Stimulated activated CD8-positive, alpha-beta memory T cell treated with anti-CD3 and anti-CD28 coated beads, Interleukin-4, amount 100 ng/mL, for 1 hour (primary cell): ENCODE measurements at places on chromosomes 11 and 22.

DNA sequence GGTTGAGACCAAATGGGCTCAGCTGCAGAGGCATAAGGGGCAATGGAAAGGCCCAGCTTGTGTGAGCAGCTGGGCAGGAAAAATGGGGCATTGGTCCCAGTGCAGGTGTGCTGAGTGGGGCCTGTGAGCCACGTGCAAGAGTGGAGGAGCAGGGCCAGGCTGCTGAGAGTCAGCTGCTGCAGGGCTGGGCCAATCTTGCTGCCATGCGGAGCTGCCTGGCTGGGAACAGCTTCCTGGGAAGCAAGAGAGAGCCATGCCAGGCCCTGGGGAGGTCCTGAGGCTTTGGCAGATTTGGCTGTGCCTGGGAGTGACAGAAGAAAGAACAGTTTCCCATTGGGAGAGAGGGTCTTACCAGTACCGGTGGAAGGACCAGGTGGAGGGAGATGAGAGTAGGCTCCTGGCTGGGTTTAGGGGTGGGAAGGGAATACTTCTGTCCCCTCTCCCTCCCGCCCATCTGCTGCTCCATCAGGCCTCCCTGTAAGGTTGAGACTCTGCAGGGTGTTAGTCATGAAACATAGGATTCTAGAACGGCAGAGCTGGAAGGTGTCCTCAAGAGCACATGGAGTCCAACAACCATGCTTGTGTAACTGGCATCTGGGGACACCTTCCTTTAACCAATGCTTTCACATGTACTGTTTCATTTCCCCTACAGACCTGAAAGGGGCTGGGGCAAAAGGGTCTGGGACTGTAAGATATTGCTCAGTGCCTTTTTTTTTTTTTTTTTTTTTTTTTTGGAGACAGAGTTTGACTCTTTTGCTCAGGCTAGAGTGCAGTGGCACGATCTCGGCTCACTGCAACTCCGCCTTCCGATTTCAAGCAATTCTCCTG is 10.4 kb downstream of the SEPTIN3 start:
- DNase-seq = no peak

DNA sequence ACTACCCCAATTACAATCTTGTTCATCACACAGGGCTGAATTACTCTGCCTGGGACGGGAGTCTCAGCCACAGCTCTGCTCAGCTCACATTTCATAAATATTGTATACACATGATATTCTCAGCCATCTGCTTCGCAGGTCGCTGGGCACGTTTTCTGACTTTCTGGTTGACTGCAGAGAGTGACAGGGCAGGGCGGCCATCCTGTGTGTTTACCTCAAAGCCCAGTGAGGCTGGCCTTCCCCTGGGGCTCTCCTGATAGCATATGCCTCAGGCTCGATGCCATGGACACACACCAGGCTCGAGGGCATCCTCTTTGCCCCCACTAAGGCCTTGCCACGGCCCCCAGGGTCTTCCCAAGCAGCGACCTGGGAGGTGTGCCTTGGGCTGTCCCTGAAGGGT is 345.0 kb downstream of the CADM1 start:
- no peak for DNase-seq

DNA sequence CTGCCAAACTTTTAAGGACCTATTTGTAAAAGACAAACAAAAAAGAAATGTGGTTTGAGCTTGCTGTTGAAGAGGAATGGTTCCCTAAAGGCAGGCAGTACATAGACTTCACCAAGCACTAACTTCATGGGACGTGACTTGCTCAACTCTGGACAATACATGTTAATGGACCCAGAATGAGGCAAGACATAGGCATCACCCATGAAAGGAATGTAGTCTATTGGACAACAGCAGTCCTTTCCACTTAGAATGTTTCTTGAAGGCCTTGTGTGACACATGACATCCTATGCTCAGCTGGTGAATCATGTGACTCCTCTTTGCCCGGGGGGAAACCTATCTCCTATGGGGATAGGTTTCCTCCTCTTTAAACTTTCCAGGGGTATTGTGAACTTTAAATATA is 246.4 kb upstream of the BLID start:
- no peak for DNase-seq

DNA sequence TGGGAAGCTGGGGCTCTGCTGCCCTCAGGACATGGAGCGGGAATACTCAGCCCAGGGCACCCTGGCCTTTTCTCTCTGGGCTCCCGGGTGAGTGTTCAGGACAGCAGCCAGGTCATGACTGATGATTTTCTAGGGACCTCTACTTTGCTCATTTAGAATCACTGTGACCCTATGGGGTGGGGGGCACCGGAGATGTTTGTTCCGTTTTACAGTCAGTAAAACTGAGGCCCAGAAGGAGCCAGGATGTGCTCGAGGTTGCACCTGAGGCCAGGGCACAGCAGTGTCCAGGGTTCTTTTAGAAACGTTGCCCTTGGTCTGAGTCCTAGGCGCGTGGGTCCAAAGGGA is 48.1 kb downstream of the SMIM38 start:
- no peak for DNase-seq

DNA sequence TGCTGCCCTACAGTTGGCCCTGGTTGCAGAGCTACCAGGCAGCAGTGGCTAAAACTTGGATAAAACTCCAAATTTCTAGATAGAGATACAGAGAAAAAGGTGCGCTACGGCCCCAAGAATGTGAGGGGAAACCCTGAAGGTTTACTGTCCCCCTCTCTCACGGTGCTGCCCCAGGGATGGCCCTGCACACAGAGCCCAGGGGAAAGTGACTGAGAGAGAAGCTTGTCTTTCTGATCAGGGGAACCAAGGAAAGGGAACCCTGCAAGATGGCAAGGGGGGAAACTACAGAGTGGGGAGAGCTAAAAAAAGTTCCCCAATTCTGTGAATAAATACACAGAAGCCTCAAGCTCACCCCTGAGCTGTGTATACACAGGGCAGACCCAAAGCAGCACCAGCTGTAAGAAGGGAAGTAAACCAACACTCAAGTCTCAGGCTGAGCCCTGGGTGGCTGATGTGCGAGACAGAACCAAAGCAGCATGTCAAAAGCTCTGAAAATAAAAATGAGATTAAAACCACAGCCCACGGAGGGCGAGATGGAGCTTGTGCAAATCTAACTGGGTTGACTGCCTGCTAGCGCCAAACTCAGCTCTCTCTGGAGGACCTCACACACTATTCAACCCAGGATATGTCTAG is 22.1 kb downstream of the GNB1L start:
- DNase-seq = no peak

DNA sequence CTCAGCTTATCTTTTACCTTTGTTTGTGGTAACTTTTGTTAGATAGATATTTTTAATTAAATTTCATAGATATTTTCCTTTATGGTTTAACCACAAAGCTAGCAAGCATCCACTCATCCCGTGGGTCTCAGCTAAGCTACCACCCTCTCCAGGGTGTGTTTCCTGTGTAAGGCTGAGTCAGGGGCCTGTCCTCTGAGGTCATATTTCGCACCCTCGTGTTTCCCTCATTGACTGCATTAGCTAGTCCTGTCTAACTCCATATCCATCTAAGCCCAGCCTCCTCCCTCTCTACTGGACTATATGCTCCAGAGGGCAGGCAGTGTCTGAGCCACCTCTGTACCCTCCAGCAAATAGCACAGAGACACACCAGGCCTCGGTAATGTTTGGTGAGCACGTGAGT is 16.7 kb downstream of the XRRA1 start:
- no peak for DNase-seq

DNA sequence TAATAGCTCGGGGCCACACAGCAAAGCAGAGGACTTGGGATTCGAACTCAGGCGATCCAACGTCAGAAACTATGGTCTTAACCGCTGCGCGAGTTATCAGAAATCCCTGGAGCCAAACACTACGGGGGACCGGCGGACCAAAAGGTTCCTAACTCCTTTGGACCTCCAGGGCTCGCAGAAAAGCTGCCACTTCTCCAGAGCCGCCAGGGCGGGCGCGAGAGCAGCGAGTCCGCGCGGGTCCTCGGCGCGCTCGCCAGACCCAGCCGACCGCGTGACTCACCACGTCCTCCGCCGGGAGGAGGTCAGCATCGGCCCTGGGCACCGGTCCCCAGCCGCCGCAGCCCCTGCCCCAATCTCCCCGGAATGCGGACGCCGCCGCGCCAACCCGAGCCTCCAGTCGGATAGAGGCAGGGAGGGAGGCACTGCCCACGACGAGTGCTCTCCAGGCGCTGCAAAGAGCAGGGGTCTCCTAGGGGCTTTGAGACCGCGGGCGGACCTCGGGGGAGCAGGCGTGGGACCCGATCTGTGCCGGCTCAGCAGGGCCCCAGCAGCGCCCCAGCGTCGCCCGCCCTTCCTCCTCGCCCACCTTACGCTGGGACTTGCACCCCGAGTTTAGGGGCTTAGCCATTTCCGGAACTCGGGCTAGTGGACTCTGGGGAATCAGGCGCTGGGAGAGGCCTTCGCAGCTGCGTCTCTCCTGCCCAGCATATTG is 6.2 kb upstream of the ALX4 start:
- no peak for DNase-seq

- no peak for DNase-seq
Measured at GRCh38 chr22:29700900-29701154, 19.0 kb upstream of the CABP7 start.

- no peak for DNase-seq
Measured at GRCh38 chr11:41970681-41971080, 511.2 kb upstream of the LRRC4C start.

DNA sequence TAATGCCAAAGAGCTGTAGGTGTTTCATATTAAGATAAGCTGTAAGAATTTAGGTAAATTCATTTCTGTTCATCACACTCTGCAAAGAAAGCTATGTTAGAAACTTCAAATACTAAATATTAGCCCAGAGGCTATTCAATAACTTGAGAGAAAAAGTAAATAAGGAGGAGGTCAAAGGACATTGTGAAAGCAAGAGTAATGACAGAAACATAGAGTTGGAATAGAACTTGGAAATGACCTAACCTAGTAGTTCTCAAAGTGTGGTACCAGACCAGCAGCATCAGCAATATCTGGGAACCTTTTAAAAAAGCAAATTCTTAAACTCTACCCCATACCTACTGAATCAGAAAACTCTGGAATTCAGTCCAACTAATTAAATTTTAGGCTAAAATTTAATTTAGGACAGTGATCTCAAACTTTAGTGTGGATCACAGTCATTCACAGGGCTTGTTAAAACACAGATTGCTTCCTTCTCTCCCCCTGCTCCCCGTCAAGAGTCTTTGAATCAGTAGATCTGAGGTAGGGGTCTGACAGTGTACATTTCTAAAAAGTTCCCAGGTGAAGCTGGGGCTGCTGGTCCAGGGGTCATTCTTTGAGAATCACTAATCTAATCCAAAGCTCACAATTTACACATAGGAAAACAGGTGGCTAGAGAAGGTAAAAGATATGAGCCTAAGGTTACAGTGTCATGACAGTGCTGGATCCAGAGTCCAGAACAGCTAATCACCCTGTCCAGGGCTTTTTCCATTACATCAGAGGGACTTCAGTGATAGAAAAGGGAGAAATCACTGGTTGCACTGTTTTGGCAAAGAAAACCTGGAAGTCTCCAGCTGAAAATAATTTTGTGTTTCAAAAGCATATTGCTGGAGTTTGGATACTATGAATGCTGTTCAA is 241.1 kb downstream of the SOX6 start:
- no peak for DNase-seq

DNA sequence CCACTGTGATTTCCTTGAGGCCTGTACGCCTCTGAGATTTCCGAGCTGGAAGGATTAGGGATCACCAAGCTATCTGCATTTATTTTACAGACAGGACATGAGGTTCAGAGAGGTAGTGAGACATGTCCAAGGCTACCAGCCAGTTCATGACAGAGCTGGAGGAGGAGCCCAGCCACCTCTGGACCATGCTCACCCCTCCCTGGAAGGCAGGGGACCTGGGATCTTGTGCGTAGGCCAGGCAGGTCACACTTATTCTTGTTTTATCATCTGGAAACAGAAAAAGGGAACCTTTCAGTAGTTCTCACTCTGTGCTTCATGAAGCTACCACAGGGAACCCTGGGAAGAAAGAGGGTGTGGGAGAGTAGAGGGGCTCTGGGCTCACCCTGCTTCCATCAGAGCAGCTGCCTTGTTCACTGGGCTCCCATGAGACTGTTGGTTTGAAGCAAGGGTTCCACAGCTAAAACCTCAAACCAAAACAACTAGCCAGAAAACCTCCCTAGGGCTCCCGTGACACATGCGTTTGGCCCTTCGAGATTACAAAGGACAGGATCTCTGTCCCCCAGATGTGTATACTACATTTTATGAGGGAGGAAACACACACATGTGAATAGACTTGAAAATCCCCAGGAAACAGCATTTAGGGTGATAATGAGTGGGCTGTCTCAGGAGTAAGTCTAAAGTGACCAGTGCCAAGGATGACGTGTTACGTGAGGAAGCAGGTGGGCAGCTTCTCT is 106.4 kb downstream of the DSCAML1 start:
- DNase-seq = no peak

GRCh38 chr22:31093086-31093850 is 12.2 kb downstream of the SMTN start:
- DNase-seq = no peak

- no peak for DNase-seq
Measured at GRCh38 chr11:10444725-10445315, 10.2 kb upstream of the AMPD3 start.

- DNase-seq = no peak
Measured at GRCh38 chr22:43053176-43053575, 36.0 kb downstream of the TTLL1 start.

DNA sequence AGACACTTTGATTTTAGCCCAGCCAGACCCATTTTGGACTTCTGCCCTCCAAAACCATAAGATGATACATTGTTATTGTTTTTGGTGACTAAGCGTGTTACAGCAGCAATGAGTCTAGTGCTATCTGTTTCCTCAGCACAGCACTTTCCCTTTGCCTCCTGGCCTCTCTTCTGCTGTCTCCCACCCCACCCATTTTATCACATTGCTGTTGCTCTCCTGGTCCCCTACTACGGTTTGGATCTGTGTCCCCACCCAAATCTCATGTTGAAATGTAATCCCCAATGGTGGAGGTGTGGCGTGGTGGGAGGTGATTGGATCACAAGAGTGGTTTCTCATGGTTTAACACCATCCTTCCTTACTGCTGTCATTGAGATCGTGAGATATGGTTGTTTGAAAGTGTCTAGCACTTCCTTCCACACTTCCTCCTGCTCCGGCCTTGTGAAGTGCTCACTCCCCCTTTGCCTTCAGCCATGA is 59.8 kb upstream of the CD82 start:
- no peak for DNase-seq

- DNase-seq = no peak
Measured at GRCh38 chr11:61752925-61753521, 587 bp downstream of the MYRF start.

- DNase-seq = no peak
Measured at GRCh38 chr11:61791737-61792309, 576 bp downstream of the TMEM258 start.

DNA sequence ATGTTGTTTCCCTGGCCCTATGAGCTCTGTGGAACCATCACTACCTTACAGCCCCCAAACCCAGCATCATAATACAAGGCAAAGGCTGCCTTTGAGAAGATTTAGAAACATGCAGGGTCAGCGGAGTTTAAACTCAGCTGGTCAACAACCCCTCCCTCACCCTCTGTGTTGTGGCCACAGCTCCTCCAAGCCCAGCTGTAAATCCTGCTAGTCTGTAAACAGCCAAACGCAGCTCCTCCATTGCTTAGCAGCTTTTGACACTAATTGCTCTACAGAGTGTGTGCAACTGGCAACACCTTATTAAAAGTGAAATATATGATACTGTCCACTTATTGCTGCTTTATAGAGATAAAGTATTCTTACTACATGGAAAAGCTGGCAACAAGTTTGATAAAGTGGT is 29.1 kb downstream of the OPCML start:
- DNase-seq = no peak
